ENCODE measurements at places on chromosomes 12 and 14. TPM values are rescaled to one million over a fixed set of nuclear protein-coding genes. Genes with fewer than 3 reads are reported as not detected.

DNA sequence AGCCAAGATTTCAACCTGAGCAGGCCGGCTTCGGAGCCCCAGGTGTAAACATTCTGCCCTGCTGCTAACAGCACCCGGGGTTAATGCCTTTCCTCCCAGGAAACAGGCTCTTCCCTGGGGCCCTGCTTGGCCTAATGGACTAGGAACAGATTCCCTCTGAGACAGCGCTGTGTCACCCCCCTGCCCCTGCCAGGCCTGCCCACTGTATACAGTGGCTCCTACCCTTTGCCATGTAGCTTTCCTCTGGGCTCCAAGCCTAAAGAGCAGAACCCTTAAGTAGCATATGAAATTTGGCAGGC lies 28.3 kb upstream of the BCDIN3D start:
- no peak overlapping the region for H3K4me3 ChIP-seq
- H3K4me1 ChIP-seq, result peaks cover 30% of the 10 kb centered on the region
- DNase-seq, result no peak
- no peaks in the 10 kb centered on the region for H3K36me3 ChIP-seq
- H3K27ac ChIP-seq, result no peak overlapping the region

- no peaks in the 10 kb centered on the region for H3K36me3 ChIP-seq
- peaks cover 37% of the 10 kb centered on the region for H3K27me3 ChIP-seq
Measured at GRCh38 chr12:106118-106591, 39.6 kb downstream of the IQSEC3 start.

DNA sequence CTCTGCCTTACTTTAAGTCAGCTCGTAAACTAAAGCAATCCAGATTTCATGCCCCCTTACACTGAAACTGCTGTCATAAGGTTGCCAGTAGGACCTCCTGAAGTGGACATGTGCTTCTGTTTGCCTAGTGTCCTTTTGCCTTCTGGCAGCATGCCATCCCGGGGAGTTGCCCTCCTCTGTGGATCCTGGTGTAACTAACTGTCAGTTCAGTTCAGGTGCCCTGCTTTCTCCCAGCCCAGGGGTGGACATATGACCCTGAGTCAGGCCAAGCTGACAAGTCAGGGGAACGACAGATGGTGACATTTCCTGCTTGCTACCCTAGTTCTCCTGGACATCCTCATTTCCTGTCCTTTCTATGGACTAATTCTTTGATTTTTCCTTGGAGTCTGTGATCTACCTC lies 25.6 kb downstream of the AKAP6 start:
- no peak overlapping the region for H3K4me3 ChIP-seq
- no peak for DNase-seq
- H3K27me3 ChIP-seq, result no peaks in the 10 kb centered on the region
- no peaks in the 10 kb centered on the region for H3K4me1 ChIP-seq
- no peaks in the 10 kb centered on the region for H3K36me3 ChIP-seq

DNA sequence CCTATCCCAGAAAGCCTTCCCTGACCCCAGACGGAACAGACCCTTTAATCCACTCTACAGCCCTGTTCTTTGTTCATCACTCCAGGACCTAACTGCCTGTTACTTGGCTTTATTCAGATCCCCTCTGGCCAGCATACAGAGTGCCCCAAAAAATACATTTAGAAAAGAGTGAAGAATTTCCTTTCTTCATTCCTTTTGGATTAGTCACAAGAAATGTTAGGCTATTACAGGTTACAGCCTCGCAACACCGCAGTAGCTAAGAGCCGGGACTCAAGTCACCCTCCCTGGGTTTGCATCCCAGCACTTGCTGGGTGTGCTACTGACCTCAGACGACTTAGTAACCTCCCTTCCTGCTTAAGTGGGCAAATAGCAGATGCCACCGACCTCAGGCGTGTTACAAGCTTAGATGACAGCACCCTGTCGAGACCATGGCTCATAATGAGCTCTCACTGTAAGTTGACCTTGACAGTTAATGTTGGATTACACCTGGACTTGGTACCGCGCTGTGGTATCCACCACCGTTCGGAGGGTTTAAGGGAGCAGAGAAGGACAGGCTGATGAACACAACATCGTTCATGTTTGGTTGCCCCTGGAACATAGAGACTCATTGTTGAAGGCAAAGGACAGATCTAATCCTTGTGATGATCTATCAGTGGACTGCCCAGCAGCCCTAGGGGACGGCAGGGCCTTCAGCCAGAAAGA lies 12.9 kb downstream of the GLRX5 start:
- peaks cover 32% of the 10 kb centered on the region for H3K4me1 ChIP-seq
- H3K27me3 ChIP-seq, result no peaks in the 10 kb centered on the region
- peak; percentile 77 for DNase-seq
- H3K27ac ChIP-seq, result peak overlapping the region; percentile 72
- H3K36me3 ChIP-seq, result no peaks in the 10 kb centered on the region
- no peak overlapping the region for H3K4me3 ChIP-seq

DNA sequence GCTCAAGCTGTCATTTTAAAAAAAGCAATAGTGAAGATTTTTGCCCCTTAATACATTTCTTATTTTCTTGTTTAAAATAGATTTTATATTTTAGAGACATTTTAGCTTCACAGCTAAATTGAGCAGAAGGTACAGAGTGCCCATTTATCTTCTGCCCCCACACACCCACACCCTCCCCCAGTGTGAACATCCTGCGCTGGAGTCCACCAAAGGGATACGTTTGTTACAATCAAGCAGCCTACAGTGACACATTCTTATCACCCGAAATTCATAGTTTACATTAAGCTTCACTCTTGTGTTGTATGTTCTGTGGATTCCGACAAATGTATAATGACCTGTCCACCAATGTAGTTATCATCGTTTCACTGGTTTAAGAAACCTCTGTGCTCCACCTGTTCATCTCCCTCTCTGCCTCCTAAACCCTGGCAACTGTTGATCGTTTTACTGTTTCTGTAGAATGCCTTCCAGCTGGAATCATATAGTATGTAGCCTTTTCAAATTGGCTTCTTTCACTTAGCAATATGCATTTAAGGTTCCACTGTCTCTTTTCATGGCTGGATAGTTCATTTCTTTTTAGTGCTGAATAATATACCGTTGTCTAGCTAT lies 91.0 kb upstream of the TRAF3 start:
- no peaks in the 10 kb centered on the region for H3K27me3 ChIP-seq
- H3K4me1 ChIP-seq, result peaks cover 16% of the 10 kb centered on the region
- no peak overlapping the region for H3K4me3 ChIP-seq
- H3K27ac ChIP-seq, result no peak overlapping the region
- peaks cover 11% of the 10 kb centered on the region for H3K36me3 ChIP-seq

DNA sequence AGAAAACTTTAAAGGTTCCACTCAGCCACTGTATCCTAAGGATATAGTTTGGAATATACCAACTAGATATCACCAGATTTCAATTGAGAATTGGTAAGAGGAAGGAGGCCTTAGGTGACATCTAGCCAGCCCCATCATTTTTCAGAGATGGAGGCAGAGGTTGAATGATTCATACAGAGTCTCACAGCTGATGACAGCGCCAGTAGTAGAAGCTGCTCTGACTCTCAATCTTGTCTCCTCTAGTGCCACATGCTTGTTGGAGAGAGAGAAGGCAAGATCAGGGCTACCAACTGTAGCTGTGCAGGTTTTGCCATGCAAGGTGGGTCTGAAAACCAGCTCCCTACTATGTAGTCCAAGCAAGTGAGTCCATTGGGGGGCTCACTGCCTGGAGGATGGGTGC lies 6.1 kb downstream of the FRMD6 start:
- H3K27ac ChIP-seq, result no peak overlapping the region
- no peak overlapping the region for H3K4me3 ChIP-seq
- DNase-seq, result no peak
- H3K27me3 ChIP-seq, result no peaks in the 10 kb centered on the region
- peaks cover 37% of the 10 kb centered on the region for H3K36me3 ChIP-seq

GRCh38 chr14:102605029-102605428 lies 12.6 kb downstream of the RCOR1 start:
- H3K27me3 ChIP-seq, result no peaks in the 10 kb centered on the region
- DNase-seq, result peak; percentile 90
- no peak overlapping the region for H3K4me3 ChIP-seq
- H3K27ac ChIP-seq, result peak overlapping the region; percentile 44

DNA sequence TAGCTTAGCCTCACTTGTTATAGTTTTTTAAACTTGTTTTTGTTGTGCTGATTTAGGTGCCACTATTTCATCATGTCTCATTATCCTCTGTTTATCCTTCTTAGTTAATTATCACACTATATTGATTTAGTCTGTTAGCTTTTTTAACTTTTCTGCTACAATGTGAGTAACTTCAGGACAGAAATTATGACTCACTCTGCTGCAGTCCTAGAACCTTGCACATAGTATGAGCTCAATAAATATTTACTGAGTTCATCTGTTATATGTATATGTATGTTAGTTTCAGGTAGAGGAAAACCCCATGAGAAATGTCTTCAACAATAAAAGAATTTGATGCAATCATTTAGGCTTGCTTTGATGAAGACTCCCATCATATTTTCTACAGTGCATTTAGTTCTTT lies 224.3 kb upstream of the NAV3 start:
- H3K4me3 ChIP-seq, result no peak overlapping the region
- H3K27ac ChIP-seq, result no peak overlapping the region
- H3K36me3 ChIP-seq, result no peaks in the 10 kb centered on the region
- H3K4me1 ChIP-seq, result no peaks in the 10 kb centered on the region
- H3K27me3 ChIP-seq, result no peaks in the 10 kb centered on the region
- DNase-seq, result no peak

GRCh38 chr12:58361056-58361455 lies 419.7 kb downstream of the ATP23 start:
- H3K36me3 ChIP-seq, result no peaks in the 10 kb centered on the region
- peaks cover 18% of the 10 kb centered on the region for H3K4me1 ChIP-seq
- no peaks in the 10 kb centered on the region for H3K27me3 ChIP-seq
- DNase-seq, result no peak
- H3K27ac ChIP-seq, result no peak overlapping the region

DNA sequence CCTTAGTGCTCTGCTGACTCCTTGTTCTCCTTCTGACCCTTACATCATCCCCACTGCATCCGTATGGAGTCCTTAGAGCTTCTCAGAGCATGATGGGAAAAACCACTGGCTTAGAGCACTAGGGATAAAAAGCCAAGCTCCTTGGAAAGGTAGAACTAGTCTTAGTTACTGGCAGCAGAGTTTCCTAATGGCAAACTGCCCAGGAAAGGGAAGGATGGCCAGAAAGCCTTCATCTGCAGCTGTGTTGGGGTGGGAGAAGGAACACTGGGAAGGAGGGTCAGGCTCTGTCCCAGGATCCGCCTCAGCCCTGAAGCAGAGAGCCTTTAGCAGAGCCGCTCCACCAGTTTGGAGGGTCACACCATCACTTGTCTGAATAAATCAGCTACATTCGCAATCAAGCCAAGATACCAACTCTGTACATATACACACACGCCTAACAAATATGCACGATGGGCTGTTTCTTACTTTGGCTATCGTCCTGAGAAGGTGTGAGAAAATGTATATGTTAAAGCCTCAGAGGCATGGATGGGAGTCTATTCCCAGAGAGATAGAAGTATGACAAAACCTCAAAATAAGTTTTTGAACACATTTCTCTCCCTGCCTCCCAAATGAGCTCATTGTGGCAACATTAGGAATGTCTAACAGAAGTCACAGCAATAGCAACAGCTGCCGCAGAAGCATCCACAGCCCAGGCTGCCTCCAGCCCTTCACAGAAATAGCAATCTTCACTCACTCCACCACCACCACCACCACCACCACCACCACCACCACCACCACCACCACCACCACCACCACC lies 18.6 kb upstream of the GALNT8 start:
- DNase-seq, result no peak
- no peak overlapping the region for H3K4me3 ChIP-seq
- no peak overlapping the region for H3K27ac ChIP-seq
- H3K36me3 ChIP-seq, result no peaks in the 10 kb centered on the region
- H3K4me1 ChIP-seq, result no peaks in the 10 kb centered on the region
- peaks cover 18% of the 10 kb centered on the region for H3K27me3 ChIP-seq

DNA sequence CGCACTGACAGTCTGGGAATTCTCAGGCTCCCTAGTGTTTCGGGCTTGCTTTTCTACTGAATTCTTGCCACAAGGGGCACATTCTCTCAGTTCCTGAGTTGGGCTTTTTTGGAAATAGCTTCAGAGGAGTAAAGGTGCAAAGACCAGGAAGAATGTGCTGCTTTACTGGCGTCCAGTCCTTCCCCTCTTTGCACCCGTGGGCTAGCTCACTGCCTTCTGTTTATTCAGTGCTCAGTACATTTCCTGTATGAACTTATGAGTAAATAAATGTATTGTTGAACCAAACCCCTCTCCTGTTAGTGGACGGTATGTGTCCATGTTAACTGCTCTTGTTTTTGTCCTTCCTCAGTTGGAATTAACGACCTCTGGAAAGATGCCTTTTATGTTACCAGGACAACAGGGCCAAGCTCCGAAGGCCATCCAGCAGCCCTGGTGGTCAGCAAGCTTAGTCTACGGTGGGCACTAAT lies 24.0 kb downstream of the GSG1 start:
- H3K27me3 ChIP-seq, result no peaks in the 10 kb centered on the region
- H3K4me1 ChIP-seq, result no peaks in the 10 kb centered on the region
- H3K36me3 ChIP-seq, result no peaks in the 10 kb centered on the region
- no peak overlapping the region for H3K27ac ChIP-seq
- no peak overlapping the region for H3K4me3 ChIP-seq

GRCh38 chr12:27555925-27556778 lies 32.1 kb downstream of the PPFIBP1 start:
- H3K4me3 ChIP-seq, result no peak overlapping the region
- no peak for DNase-seq
- no peaks in the 10 kb centered on the region for H3K36me3 ChIP-seq
- peaks cover 4% of the 10 kb centered on the region for H3K4me1 ChIP-seq
- H3K27ac ChIP-seq, result no peak overlapping the region

DNA sequence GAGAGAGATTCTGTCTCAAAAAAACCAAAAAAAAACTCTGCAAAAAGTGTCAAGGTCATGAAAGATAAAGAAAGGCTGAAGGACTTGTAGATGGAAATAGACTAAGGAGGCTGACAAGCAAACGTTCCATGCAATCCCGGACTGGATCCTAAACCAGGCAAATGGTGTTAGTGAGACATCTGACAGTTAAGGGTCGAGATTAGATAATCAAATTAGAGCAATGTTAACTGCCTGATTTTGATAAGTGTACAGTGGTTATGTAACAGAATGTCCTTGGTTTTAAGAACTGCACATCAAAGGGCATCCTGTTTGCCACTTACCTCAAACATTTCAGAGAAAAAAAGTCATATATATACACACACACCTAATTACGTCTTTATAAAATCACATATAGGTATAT lies 3.5 kb upstream of the RAN start:
- no peak for DNase-seq
- H3K36me3 ChIP-seq, result peaks cover 10% of the 10 kb centered on the region
- H3K4me3 ChIP-seq, result no peak overlapping the region
- no peaks in the 10 kb centered on the region for H3K27me3 ChIP-seq

Gene CEP170B
- 26.4 TPM for total RNA-seq

Gene TBX3
- not detected for total RNA-seq

Gene ACAD10
- 29.1 TPM for total RNA-seq

Gene MFAP5
- 18.9 TPM for total RNA-seq

Gene GPR84
- not detected for total RNA-seq

Gene KRT3
- 0.24 TPM for total RNA-seq

Gene DACT1
- total RNA-seq, result not detected

Gene BAG5
- 61.5 TPM for total RNA-seq

Gene IFT43
- 98.8 TPM for total RNA-seq

Gene AGAP2
- total RNA-seq, result 0.40 TPM

Gene CATSPERB
- total RNA-seq, result not detected

Gene CD163L1
- total RNA-seq, result 69.3 TPM

Gene FAM181A
- not detected for total RNA-seq
